Naive thymus-derived CD8-positive, alpha-beta T cell (primary cell): ENCODE measurements at places on chromosomes 1 and 21. TPM values are rescaled to one million over a fixed set of nuclear protein-coding genes. Genes with fewer than 3 reads are reported as not detected.

The COX20 gene
- 31.4 TPM for polyA plus RNA-seq

DNA sequence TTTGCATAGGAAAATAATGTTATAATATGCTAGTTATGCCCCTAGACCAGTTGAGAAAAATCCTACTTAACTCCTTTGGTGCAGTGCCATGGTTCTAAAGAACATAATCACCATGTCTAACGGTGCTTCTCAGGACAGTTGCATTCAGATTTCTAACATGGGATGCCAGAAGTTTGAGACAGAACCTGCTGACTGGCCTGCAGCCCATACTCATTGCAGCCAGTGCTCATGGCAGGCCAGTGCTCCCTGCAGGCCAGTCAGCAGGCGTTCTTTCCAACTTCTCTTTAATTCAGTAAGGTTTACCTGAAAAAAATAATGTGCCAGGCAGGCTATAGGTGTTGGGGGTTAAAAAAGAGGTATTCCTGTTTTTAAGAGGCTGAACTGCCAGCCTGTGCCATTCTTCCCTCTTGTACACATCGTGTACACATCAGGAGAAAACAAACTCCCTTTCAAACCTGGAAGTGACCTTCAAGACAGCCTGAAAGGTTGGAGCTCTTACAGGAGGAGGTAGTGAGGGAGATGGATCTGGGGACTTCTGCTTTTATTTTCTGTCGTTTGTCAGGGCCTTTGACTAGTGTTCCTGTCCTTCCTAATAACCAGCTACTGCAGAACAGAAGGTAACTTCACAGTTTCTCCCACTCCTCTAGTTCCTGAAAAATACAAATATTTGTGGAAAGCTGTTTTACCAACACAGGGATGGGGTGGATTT, 146.0 kb upstream of the MAGI3 start:
- DNase-seq = no peak
- no peak overlapping the region for H3K27ac ChIP-seq
- H3K36me3 ChIP-seq = no peaks in the 10 kb centered on the region

- H3K4me1 ChIP-seq = peaks cover 2% of the 10 kb centered on the region
- peak overlapping the region; percentile 30 for H3K27ac ChIP-seq
- DNase-seq = no peak
- H3K36me3 ChIP-seq = no peaks in the 10 kb centered on the region
Observed at GRCh38 chr1:245026247-245026646, 128.5 kb upstream of the KIF26B start.

DNA sequence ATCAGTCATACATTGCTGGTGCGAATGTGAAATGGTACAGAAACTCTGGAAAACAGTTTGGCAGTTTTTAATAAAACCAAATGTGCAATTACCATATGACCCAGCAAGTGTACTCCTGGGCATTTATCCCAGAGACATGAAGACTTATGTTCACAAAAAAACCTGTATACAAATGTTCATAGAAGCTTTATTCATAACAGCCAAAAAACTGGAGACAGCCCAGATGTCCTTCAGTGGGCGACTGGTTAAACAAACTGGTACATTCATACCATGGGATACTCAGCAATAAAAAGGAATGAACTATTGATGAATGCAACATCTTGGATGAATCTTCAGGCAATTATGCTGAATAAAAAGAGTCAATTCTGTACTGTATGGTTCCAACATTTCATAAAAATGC, 97.8 kb downstream of the DTL start:
- H3K4me1 ChIP-seq = no peaks in the 10 kb centered on the region
- no peak overlapping the region for H3K4me3 ChIP-seq
- H3K36me3 ChIP-seq = peaks cover 5% of the 10 kb centered on the region
- DNase-seq = no peak
- H3K27me3 ChIP-seq = no peaks in the 10 kb centered on the region
